ENCODE measurements at places on chromosomes 2 and 18.

DNA sequence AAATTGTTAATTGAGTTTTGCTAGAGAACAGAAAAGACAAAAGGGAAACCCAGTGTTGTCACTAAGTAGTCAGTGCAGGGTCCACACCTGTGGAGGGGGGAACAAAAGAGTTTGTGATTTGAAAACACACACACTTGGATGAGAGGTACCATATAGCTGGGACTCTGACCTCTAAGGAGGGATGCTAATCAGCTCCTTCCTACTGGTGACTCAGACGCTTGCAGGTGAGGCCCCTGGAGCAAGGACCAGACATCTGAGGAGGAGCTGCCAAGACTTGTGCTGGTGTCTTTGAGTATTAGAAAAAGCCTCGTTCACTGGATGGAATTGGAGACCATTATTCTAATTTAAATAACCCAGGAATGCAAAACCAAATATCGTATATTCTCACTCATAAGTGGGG, 146.4 kb upstream of the MAP2 start:
- DNase-seq = no peak

DNA sequence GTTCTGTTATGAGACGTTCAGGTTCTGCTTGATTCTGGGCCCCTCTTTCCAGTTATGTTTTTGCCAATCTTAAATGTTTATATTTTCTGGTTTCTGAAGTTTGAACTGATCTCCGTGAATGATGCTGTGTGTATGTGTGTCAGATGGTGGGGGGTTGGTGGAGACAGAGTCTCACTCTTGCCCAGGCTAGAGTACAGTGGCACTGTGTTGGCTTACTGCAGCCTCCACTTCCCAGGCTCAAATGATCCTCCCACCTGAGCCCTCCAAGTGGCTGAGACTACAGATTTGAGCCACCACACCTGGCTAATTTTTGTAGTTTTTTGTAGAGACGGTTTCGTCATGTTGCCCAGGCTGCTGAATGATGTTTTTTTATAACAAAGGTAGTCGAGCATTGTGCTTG, 45.9 kb downstream of the PSMD14 start:
- no peak for DNase-seq

GRCh38 chr2:181072486-181073235, 92.3 kb downstream of the UBE2E3 start:
- peak; percentile 46 for DNase-seq

DNA sequence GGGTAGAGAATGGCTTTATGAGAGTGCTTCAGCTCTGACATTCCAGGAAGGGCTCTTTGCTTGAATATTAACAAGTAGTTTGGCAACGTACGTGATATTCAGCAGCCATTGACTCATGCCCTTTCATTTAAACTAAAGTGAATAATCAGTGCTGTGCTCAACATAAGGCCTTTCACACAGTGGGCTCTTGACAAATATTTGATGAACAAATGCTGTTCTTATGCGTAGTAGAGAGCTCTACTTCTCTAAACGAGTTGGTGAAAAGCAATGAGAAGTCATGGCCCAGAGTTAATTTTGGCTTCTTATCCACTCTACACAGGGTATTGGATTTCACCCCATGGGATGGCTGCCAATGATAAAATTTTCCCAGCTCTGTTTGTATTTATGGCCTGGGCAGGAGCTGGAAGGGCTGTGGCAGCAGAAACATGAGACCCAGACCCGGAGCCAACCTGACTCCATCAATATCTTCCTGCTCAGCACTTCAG, 338.9 kb downstream of the CCDC85A start:
- DNase-seq = peak; percentile 75

GRCh38 chr2:195612611-195613495, 44.2 kb upstream of the SLC39A10 start:
- DNase-seq = peak; percentile 86

DNA sequence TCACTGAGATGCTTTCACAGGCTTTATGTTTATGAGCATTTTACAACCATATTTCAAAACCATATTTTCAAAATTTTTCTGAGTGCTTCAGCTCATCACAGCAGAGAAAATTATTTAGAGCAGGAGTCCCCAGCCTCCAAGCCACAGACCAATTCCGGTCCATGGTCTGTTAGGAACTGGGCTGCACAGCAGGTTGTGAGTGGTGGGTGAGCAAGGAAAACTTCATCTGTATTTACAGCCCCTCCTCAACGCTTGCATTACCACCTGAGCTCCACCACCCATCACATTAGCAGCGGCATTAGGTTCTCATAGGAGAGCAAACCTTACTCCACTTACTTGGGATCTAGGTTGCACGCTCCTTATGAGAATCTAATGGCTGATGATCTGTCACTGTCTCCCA, 165.6 kb downstream of the SEPTIN10 start:
- no peak for DNase-seq

- DNase-seq = no peak
These were observed 5.5 kb upstream of the SLC4A3 start for GRCh38 chr2:219621935-219622334.

DNA sequence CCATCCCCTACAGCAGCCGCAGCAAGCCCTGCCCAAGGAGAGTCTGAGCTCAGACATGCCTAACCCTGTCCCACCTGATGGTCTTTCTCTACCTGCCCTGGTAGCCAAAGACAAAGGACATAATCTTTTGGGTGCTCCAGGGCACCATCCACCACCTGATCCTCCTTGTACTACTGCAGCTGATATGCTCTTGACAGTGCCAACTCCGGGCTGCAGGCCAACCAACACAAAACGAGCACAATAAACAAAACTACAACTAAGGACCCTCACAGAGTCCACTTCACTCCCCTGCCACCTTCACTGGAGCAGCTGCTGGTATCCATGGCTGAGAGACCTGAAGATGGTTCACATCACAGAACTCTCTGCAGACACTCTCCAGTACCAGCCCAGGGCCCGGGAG, 106.3 kb downstream of the GRB14 start:
- no peak for DNase-seq

DNA sequence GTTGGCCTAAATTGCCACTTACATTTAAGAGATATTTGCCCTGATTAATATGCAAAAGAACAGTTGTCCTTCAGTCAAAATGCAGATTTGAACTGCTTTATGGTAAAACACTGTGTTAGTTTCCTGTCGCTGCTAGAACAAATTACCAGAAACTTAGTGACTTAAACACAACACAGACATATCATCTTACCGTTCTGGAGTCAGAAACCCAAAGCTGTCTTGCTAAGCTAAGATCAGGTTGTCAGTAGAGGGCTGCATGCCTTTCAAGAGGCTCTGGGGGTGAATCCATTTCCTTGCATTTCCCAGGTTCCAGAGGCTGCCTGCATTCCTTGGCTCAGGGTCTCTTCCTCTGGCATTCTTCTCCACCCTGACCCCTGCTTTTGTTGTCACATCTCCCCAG, 149.5 kb downstream of the FAM161A start:
- DNase-seq = no peak

GRCh38 chr2:102485147-102485785, 12.2 kb downstream of the SLC9A4 start:
- DNase-seq = no peak

DNA sequence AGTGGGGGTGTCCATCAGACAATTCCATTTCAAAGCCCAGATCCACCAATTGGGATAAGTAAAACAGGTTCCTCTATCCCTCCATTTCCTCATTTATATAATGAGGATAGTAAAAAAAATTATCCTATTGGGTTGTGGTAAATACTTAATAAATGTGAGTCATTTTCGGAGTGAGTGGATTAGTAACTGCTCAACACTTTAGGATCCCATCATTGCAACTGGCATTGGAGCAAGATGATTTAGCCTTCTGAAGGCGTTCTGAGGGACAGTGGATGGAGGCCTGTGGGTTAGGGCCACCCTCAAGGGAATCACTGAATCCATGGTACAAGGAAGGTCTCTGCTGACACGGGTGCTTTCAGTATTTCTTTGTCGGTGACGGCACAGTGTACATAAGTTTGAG, 108.6 kb upstream of the FZD7 start:
- peak; percentile 23 for DNase-seq

GRCh38 chr2:27833931-27834330, 56.3 kb downstream of the RBKS start:
- peak; percentile 84 for DNase-seq

DNA sequence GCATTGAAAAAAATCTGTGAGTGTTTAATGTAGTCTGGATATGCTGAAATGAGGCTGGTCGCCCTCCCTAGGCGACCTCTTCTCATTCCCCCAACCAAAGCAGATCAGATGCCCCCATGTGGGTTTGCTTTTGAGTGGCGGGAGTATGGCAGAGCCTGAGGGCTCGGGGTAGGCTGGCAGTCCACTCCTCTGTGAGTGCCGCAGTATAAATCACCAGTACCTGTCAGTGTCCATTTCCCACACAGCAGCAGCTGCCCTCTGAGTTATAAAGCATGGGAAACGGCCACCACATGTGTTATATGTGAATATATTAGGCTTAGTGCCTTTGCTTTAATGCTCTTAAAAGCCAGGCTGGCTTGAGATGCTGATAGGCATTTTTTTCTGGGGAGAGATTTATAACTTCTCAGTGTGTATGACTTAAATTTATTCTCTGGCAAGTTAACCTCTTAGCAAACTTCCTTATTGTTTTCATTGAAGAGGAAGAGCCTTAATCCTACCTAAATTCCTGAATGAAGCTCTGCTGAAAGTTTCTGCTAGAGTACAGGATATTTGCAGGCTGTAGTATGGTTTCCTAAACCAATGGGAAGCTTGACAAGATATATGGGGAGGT, 3.8 kb downstream of the DCC start:
- no peak for DNase-seq

DNA sequence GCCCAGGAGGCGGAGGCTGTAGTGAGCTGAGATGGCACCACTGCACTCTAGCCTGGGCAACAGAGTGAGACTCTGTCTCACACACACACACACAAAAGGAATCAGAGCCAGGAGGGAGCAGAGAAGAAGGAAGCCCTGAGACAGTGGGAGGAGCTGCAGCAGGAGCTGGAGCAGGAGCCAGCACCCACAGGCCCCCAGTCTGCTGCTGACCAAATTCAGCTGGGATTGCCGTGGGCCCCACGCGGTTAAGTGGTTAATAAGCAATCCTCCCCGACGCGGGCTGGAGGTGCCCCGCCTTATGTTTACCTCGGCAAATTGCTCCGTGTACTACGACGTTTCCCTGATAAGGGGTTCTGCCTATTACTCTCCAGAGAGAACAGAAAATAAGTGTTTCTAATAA, 265.3 kb downstream of the TWIST2 start:
- DNase-seq = no peak
